ENCODE measurements at places on chromosomes 6 and 20.
A peak's percentile ranks its signal among the peaks of the same experiment; 100 is the strongest.

- no peak for DNase-seq
These were observed 2695.0 kb upstream of the DEFB115 start for GRCh38 chr20:28562510-28562898.

DNA sequence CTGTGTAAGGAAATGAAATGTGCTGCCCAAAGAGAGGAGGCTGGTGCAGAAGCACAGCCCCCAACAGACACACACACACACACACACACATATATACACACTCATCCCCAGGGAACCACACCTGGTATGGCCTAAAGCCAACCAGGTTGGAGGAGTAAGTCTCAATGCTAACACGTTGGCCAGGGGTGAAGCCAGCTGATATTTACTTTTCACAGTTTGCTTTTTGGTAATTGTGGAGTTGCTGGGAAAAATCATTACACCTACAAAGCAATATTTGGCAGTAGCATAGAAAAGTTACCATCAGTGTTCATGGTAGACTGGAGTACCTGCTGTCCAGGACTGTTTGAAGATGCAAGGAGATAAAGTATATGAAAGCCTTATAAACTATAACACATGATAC is 50.3 kb upstream of the NAA20 start:
- DNase-seq, result no peak

DNA sequence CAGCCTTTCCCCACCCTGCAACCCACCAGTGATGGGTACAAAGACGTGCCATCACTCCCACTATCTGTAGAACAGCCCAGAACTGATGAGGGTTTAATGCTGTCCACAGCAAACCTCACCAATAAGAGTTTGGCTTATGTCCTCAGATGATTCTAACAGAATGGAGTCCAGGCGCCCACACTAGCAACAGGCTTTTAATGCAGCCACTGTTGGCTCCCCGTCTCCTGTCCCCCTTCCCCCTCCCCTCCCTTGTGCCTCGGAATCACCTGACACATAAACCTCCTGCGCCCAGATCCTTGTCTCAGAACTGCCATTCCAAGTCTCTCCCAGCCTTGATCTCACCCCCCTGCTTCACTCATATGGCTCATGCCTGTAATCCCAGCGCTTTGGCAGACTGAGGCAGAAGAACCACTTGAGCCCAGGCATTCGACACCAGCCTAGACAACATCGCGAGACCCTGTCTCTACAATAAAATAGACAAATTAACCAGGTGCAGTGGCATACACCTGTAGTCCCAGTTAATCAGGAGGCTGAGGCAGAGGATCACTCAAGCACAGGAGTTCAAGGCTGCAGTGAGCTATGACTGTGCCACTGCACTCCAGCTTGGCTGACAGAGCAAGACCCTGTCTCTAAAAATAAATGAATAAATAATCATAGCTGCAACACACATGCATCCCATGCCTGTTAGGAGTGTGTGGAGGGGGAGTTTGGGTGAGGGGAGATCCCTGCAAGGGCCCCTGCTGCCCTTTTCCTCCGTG is 85.6 kb downstream of the SNX5 start:
- DNase-seq, result no peak

DNA sequence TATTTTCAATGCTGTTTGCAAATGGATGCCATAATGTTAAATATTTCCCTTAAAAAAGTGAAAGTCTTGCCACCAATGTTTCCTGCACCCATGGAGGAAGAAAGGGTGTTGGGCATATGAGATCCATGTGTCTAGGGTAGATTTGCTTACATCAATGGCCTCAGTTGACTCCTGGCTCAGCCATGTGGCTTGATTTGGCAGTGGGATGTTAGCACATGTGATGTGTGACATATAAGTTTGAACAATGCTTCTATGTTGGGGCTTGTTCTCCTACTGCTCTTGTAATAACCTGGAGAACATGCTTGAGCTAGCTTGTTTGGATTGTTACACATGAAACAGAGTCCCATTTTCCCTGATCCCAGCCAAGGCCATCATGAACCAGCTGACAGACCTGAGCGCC is 187.6 kb downstream of the SCP2D1 start:
- no peak for DNase-seq

DNA sequence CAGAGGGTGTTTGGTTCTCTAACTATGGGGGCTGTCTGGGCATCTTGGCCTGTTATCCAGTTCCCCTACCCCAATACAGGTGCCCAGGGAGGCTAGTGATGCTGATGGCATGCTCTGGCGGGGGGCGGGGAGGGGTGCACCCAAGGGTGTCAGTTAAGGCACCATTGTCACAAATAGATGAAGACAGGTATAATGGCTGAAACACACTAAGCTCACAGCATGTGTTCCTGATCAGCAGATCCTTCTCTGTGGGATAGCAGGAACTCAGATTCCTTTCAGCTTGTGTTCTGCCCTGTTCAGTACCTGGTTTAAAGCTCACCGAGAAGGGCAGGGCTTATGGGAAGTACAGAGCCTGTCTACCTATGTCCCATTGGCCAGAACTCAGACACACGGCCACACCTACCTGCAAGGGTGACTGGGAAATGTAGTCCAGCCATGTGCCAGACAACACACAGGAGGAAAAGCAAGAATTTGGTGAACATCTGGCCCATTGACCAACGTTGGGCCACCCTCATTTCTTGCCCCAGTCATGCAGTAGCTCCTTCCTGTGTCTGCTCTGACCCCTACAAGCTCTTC is 3.4 kb upstream of the RSPO4 start:
- DNase-seq, result peak; percentile 66

DNA sequence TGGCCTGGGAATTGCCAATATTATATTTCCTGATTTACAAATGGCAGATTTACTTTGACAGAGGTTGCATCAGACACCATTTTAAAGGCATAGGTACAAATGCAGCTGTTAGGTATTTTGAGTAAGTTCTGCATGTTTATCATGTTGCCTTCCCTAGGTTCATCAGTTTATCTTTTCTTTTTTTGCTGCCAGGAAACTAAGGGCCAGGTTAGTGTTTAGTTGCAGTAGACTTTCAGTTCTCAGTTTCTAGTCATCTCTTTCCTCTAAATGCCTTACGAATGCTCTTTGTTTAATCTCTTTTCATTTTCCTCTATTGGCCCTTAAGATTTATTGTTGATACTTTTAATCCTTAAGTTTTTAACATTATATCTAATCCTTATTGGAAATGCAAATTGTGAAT is 129.9 kb downstream of the SMAP1 start:
- DNase-seq, result no peak

DNA sequence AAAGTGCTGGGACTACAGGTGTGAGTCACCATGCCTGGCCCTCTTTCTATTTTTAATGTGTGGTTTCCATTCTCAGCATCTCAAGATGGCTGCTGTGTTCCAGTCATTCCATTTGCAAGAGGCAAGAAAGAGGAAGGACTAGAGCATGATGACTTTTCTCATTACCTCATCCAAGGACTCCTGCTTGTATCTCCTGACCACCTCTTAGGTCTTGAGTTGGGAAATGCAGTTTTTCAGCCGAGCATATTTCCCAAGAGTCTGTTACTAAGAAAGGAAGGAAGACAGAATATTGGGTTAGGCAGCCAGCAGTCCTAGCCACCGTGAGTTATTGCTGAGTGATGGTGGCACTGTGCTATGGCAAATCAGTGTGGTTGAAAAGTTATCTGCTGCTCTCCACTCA is 108.4 kb upstream of the INSM1 start:
- DNase-seq, result no peak

DNA sequence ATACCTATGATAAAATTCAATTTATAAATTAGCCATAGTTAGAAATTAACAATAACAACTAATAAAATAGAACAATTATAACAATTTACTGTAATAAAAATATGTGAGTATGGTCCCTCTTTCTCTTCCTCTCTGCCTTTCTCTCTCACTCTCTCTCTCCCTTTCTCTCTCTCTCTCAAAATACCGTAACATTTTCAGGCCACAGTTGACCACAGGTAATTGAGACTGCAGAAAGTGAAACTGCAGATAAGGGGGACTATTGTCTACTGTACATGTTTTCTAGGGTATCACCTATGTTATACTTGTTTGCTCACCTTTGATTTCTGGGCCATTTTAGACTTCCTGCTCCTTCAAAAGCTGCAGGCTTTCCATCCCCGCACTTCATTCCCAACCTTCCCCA is 46.8 kb downstream of the LY86 start:
- no peak for DNase-seq

DNA sequence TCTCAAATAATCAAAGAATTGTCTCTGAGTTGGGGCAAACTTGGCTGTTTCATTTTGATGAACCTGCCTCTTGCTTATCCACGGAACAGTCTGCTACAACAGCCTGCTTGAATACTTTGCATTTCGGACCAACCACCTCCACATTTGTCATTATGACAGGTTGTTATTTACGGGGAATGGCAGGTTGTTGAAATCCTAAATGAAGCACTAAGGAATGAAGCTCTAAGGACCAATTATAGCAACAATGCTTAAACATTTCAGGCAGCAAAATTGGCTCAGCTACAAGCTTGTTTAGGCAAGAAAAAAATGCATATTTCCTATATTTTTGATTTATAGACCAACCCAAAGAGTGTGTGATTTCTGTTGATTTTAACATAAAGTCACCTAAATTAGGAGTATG is 84.5 kb downstream of the MAP3K7 start:
- DNase-seq, result no peak

DNA sequence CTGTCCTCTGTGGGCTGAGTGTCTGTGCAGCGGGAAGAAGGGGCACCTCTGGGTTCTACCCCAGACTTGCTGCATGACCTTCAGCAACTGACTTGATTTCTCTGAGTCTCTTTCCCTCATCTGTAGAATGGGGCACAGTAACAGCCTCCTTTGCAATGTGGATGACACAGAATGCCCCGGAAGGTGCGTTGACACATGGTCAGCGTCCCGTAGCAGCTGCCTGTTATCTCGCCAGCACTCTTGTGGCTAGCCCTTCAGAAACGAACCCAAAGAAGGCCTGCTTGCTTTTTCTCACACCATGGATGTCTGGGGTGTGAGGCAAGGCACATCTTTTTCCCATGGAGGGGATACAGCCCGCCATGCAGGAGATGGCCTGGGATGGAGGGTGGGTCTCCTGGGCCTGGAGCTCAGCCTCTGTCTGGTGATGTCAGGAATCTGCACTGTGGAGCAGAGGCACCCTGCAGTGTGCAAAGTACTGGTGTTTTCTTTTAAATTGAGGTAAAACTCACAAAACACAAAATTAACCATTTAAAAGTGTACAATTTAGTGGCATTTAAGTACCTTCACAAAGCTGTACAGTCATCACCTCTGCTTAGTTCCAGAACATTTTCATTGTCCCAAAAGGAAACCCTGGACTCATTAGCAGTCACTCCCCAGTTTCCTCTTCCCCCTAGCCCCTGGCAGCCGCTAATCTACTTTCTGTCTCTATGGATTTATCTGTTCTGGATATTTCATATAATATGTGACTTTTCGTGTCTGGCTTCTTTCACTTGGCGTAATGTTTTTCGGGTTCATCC is 59.8 kb upstream of the FAM83D start:
- DNase-seq, result no peak

DNA sequence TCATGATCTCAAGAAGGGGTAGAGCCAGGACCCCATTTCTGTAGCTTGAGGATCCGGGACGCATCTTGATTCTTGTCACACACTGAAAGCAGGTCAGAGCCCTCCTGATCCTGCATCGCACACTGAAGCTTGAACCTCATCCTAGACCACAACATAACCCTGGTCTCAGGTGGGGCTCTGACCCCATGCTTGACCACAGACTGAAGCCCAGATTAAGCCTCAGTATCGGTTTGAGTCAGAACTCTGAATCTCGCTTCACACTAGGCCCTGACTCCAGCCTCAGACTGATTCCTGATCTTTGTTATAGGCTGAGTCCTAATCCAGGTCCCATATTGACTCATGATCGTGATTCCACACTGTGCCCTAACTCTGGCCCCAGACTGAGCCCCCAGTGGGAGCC is 8.5 kb upstream of the RSPO4 start:
- no peak for DNase-seq

DNA sequence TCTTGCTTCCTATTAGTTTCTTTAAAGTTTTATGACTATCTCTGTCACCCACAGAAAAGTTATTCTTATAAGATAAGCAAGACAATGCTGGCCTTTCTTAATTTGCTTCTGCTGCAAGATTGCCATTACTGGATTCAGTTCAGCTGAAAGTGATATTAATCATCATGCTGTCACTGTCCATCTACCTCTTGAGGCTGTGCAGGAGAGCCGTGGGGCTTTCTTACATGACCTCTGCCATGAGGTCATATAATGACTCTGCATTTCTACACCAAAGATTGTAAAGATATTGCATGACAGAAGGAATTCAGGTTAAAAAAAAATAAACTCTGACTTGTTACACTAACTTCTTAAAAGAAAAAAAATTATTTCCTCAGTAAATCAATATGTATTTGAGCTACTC is 106.9 kb downstream of the TRDN start:
- DNase-seq, result peak; percentile 56

DNA sequence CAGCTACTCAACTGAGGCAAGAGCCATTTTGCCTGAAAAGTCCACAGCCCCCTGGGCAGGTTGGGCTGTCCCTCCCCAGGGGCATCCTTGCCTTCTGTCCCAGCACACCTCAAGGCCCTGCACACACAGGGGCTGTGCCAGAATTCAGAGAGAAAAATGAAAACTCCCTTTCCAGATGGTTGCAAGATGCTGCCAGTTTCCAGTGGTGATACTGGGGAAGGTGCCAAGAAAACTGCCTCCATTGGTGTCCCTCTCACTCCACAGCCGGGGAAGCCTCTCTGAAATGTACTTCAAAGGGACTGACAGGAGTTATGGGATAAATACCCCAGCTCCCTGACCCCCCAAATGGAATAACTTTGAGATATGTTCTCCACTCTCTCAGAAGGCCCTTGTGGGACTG is 154.2 kb upstream of the MAFB start:
- DNase-seq, result no peak

GRCh38 chr6:27669295-27669623 is 196.4 kb upstream of the ZNF184 start:
- DNase-seq, result peak; percentile 21

Data from bronchial epithelial cell (primary cell).